ENCODE measurements at places on chromosomes 3 and 15.
A peak's percentile ranks its signal among the peaks of the same experiment; 100 is the strongest.

- no peak overlapping the region for H3K27ac ChIP-seq
- no peaks in the 10 kb centered on the region for H3K27me3 ChIP-seq
- no peak overlapping the region for H3K4me3 ChIP-seq
- H3K36me3 ChIP-seq = no peaks in the 10 kb centered on the region
- H3K4me1 ChIP-seq = no peaks in the 10 kb centered on the region
Observed at GRCh38 chr3:168154089-168154488, 58.4 kb upstream of the GOLIM4 start.

DNA sequence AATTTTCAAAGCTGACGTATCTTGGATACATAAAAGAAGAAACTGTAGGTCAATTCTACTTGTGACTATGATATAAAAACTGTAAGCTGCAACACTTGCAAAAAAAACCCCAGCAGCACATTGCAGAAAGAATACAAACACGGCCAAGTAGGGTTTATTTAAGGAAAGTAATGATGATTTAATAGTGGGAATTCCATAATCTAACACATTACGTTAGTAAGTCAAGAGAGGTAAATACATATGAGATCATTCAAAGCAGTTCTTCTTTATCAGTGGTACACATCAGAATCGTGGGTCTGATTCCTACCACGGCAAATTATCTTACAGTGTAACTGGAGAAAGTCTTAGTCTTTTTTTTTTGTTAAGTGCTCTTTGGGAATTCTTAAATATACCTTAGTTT, 292.4 kb upstream of the WNT5A start:
- no peaks in the 10 kb centered on the region for H3K4me1 ChIP-seq
- H3K4me3 ChIP-seq = no peak overlapping the region
- no peak for DNase-seq
- no peak overlapping the region for H3K27ac ChIP-seq

DNA sequence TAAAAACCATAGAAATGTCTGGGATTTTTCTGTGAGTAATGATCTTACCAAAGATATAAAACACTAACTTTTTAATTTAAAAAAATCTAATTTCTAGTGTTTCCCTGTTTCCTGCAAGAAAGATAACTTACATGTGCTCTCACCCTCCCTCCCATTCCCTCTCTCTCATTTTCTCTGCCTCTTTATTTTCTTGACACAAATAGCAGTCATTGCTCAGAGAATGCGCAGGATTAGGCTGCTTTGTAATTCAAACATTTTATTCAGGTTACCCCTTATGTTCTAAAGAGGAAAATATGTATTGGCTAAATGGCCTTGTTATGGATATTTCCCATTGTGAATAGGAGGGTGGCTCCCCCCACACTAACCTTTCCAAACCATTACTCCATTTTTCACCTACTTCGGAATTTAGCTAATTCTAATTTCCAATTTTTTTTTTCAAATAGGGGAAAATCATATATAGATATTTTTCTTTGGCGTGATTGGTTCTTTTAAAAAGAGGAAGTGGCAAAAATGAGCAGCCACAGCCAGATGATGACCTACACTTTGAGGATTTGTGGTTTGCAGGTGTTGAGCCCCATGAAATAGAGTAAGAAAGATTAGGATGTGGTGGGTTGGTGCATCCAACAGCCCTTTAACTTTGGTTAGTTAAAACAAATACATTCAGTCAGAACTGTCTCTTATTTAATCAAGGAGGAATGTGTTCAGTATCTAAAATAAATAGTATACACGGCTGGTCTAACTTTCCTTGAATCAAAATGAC, 554.4 kb downstream of the IGSF11 start:
- H3K4me3 ChIP-seq = no peak overlapping the region
- no peak for DNase-seq
- H3K27me3 ChIP-seq = no peaks in the 10 kb centered on the region
- no peaks in the 10 kb centered on the region for H3K36me3 ChIP-seq
- no peak overlapping the region for H3K27ac ChIP-seq

GRCh38 chr3:11581237-11582190, 62.2 kb downstream of the VGLL4 start:
- DNase-seq = no peak
- H3K27me3 ChIP-seq = no peaks in the 10 kb centered on the region
- H3K4me1 ChIP-seq = peaks cover 64% of the 10 kb centered on the region
- H3K27ac ChIP-seq = peak overlapping the region; percentile 95
- peak overlapping the region; percentile 27 for H3K4me3 ChIP-seq
- H3K36me3 ChIP-seq = no peaks in the 10 kb centered on the region

- H3K27me3 ChIP-seq = no peaks in the 10 kb centered on the region
- no peak for DNase-seq
- no peaks in the 10 kb centered on the region for H3K4me1 ChIP-seq
Observed at GRCh38 chr3:55675478-55675877, 188.4 kb upstream of the WNT5A start.

GRCh38 chr3:150721285-150722130, 17.8 kb upstream of the ERICH6 start:
- no peaks in the 10 kb centered on the region for H3K27me3 ChIP-seq
- H3K4me3 ChIP-seq = no peak overlapping the region
- H3K4me1 ChIP-seq = no peaks in the 10 kb centered on the region
- H3K27ac ChIP-seq = no peak overlapping the region
- DNase-seq = no peak

DNA sequence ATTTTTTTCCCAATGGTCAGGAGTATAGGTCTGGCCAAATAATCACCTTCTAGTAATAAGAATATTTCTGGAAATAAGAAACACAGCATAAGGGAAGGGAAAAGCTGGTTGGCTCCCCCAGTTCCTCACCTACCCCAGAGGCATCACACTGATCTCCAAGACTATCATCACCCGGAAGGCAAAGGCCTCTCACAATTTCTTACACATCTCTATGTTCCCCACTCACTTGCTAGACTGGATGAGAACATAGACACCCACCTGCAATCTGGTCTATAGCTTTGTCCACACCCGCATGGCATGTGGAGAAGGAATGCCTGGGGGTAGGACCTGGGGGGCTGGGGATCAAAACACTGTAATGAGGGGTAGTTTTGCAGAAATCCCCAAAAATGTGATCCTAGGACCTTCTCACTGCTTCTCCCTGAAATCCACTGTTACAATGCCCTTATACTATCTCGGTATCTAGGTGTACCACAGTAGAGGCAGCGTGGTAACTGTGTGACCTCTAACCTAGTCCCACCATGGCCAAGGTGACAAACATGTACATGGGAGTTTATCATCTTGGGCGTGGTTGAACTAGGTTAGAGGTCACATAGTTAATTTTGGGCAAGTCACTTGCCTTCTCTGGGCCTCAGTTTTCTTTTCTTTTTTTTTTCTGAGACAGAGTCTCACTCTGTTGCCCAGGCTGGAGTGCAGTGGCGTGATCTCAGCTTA, 29.5 kb upstream of the NRROS start:
- no peaks in the 10 kb centered on the region for H3K36me3 ChIP-seq
- H3K27ac ChIP-seq = peak overlapping the region; percentile 58
- H3K4me3 ChIP-seq = no peak overlapping the region
- H3K4me1 ChIP-seq = peaks cover 11% of the 10 kb centered on the region
- no peaks in the 10 kb centered on the region for H3K27me3 ChIP-seq
- no peak for DNase-seq

- H3K27me3 ChIP-seq = no peaks in the 10 kb centered on the region
- no peak for DNase-seq
- H3K27ac ChIP-seq = no peak overlapping the region
- H3K36me3 ChIP-seq = no peaks in the 10 kb centered on the region
- no peaks in the 10 kb centered on the region for H3K4me1 ChIP-seq
Observed at GRCh38 chr3:72829701-72830100, 18.5 kb downstream of the SHQ1 start.

- H3K4me1 ChIP-seq = peaks cover 9% of the 10 kb centered on the region
- no peaks in the 10 kb centered on the region for H3K36me3 ChIP-seq
- no peak for DNase-seq
- H3K27ac ChIP-seq = no peak overlapping the region
- H3K4me3 ChIP-seq = no peak overlapping the region
- H3K27me3 ChIP-seq = peaks cover 23% of the 10 kb centered on the region
Observed at GRCh38 chr3:134652409-134652831, 1.6 kb upstream of the KY start.

- H3K4me1 ChIP-seq = no peaks in the 10 kb centered on the region
- DNase-seq = no peak
- H3K27ac ChIP-seq = no peak overlapping the region
- H3K27me3 ChIP-seq = peaks cover 6% of the 10 kb centered on the region
- no peak overlapping the region for H3K4me3 ChIP-seq
- H3K36me3 ChIP-seq = no peaks in the 10 kb centered on the region
Observed at GRCh38 chr15:80550908-80551260, 144.2 kb upstream of the ABHD17C start.

- no peak overlapping the region for H3K4me3 ChIP-seq
- no peaks in the 10 kb centered on the region for H3K4me1 ChIP-seq
- no peaks in the 10 kb centered on the region for H3K27me3 ChIP-seq
- H3K27ac ChIP-seq = no peak overlapping the region
- DNase-seq = no peak
- H3K36me3 ChIP-seq = no peaks in the 10 kb centered on the region
Observed at GRCh38 chr3:152719264-152719663, 115.7 kb upstream of the P2RY1 start.

- DNase-seq = no peak
- H3K36me3 ChIP-seq = no peaks in the 10 kb centered on the region
- H3K27me3 ChIP-seq = no peaks in the 10 kb centered on the region
- H3K27ac ChIP-seq = peak overlapping the region; percentile 19
Observed at GRCh38 chr3:190105876-190106275, 14.8 kb downstream of the P3H2 start.

DNA sequence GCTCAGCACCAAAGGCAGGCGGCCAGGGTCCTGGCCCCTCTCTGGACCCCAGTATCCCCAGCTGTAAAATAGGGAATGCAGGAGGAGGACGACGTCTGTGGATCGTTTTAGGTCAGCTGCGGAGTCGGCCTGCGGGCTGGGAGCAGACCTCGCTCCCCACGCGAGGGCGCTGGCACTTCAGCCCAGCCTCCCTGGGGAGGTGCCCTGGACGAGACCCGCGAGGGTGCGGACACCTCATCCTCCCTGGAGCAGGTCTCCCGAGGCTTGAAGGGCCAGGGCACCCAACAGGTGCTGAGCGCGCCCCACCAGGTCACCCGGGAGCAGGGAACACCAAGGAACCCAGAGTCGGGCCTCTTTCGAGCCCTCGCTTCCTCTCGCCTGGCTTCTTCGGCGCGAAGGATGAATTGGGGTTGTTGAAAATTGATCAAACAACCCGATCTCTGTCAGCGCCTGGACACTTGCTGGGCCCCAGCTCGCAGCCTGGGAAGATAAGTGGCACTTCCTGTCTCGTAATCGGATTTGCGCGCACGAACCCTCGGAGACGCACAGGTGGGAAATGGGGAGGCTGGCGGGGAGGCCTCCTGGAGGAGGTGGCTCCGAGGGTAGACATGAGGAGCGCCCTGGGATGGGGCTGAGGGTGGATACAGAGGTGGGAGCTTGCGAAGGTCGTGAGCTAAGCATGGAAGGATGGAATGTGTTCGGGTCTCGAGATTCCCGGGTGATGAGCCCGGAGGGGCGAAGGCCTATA, 588 bp upstream of the VIPR1 start:
- peak overlapping the region; percentile 31 for H3K4me3 ChIP-seq
- no peaks in the 10 kb centered on the region for H3K4me1 ChIP-seq
- DNase-seq = no peak
- no peaks in the 10 kb centered on the region for H3K27me3 ChIP-seq
- no peak overlapping the region for H3K27ac ChIP-seq
- H3K36me3 ChIP-seq = no peaks in the 10 kb centered on the region

GRCh38 chr15:23647421-23648370, at the start of gene MAGEL2:
TSS of gene MAGEL2 (minus strand) at chr15:23647867. CDS start at chr15:23647742, 125 bp downstream.
- no peaks in the 10 kb centered on the region for H3K4me1 ChIP-seq
- H3K36me3 ChIP-seq = no peaks in the 10 kb centered on the region
- peaks cover 10% of the 10 kb centered on the region for H3K27me3 ChIP-seq

DNA sequence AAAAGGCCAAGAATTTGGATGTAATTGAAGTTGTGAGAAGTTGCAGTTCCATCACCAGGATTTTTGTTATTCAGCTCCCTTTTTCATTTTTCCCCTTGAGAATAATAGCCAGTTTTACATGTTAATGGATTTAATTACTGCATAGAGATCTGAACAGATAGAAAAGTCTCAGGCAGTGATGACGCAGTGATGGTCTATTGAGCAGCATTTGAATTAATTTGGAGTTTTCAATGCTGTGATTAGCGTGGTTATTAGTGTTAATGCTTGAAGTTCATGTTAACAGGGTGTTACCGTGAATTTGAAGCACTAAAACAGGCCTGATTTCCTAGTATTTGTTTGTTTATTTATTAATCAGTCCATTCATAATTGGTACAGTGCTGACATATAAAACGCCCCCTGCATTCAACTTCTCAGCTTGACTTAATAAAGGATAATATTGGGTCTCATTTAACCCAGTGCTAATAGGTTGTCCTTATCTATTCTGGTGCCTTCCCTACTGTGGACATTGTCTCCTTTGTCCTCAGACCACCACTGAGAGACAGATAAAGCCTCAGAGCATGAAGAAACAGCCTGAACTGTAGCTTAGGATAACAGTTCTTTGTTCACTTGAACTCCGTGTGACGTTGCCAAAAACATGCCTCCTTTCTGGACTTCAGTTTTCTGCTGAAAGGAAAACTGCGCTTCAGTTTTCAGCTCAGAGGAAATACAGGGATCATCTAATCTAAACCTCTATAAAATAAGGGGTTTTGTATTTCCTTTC, 82.4 kb downstream of the RTP4 start:
- no peaks in the 10 kb centered on the region for H3K36me3 ChIP-seq
- H3K27ac ChIP-seq = no peak overlapping the region
- H3K4me3 ChIP-seq = no peak overlapping the region
- no peak for DNase-seq
- H3K4me1 ChIP-seq = no peaks in the 10 kb centered on the region
